ENCODE measurements at places on chromosomes 2 and 18.
A peak's percentile ranks its signal among the peaks of the same experiment; 100 is the strongest.

DNA sequence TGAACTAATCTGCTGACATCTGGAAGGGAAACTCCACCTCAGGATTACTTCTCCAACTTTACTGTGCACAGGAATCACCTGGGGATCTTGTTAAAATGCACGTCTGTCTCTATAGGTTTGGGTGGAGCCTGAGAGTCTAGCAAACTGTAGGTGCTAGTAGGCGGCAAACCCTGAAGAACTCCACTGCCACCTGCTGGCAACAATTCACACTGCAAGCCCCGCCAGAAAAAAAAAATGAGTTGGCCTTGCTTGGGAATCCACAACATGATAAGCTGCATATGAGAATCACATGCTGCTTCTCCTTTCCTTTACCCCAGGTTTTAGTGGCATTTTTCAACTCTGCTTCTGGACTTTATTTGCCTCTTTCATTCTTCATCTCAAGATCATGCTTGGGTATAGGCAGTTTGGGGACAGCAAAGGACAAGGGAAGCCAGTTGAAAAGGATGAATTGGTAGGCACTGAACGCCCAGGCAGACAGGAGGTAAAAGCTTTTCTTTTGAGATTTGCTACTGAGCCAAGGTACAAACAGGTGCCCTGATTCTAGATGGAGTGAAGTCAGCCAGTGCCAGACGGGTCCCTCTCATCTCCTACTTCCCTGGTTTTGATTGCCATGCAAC, 88.8 kb downstream of the VIT start:
- H3K4me1 ChIP-seq: peaks cover 3% of the 10 kb centered on the region
- no peaks in the 10 kb centered on the region for H3K36me3 ChIP-seq
- H3K27ac ChIP-seq: no peak overlapping the region
- peak; percentile 76 for DNase-seq

DNA sequence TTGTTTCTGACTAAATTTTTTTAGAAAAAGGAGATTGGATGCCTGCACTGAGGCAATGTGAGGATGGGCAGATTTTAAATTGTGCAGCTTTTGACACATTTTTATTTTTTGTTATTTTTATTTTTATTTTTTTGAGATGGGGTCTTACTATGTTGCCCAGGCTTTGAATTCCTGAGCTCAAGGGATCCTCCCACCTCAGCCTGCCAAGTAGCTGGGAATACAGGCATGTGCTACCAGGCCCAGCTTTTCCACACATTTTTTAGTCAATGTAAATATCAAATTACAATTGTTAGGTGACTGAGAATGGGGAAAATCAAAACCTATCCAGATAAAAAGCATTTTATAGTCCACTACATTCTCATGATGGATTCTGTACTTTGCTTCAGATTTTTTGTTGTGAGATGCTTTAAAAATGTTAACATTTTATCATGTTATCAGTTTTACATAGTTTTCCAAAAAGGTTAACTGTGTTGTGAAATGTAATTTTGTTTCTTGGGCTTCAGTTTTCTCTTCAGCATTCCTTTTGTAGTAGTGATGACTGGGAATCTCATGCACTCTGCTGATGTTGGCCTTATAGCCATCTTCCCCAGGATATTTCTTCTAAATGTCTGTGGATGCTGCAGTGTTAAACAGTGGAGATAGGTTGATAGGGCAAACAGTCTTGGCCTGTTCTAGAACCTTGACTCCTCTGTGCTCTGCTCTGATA, 41.4 kb downstream of the PKP4 start:
- no peaks in the 10 kb centered on the region for H3K27me3 ChIP-seq
- no peak overlapping the region for H3K27ac ChIP-seq
- H3K4me3 ChIP-seq: no peak overlapping the region

- DNase-seq: no peak
- H3K4me3 ChIP-seq: no peak overlapping the region
- H3K27me3 ChIP-seq: peaks cover 2% of the 10 kb centered on the region
- H3K27ac ChIP-seq: no peak overlapping the region
- H3K36me3 ChIP-seq: peaks cover 2% of the 10 kb centered on the region
Observed at GRCh38 chr2:232538671-232539070, 821 bp upstream of the CHRNG start.

GRCh38 chr18:37465958-37466357, 99.6 kb downstream of the CELF4 start:
- no peak overlapping the region for H3K4me3 ChIP-seq
- DNase-seq: no peak
- H3K27me3 ChIP-seq: peaks cover 2% of the 10 kb centered on the region

DNA sequence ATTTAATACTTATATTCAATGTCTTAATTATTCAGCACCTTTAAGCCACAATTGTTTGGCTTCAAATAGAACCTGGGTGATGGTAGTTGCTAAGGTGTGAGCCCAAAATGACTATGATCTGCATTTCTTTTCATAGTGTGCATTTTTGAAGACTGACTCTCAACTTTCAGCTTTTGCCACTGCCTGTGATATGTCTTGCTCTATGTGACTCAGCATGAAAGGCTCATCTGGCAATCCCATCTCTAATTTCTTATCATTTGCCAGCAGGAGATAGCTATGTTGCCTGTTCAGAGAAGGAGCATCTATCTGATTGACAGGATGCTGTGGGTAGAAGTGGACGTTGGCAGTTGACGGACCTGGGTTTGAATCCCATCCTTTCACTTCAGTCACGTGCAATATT, 34.5 kb upstream of the CCDC93 start:
- peaks cover 39% of the 10 kb centered on the region for H3K27me3 ChIP-seq
- no peak overlapping the region for H3K4me3 ChIP-seq
- H3K4me1 ChIP-seq: peaks cover 2% of the 10 kb centered on the region
- no peak overlapping the region for H3K27ac ChIP-seq
- no peaks in the 10 kb centered on the region for H3K36me3 ChIP-seq
- no peak for DNase-seq

GRCh38 chr18:48670751-48671560, 132.1 kb downstream of the CTIF start:
- H3K4me3 ChIP-seq: no peak overlapping the region
- H3K36me3 ChIP-seq: peaks cover 7% of the 10 kb centered on the region
- H3K27ac ChIP-seq: no peak overlapping the region
- no peak for DNase-seq

- DNase-seq: no peak
- no peak overlapping the region for H3K27ac ChIP-seq
- H3K4me1 ChIP-seq: peaks cover 52% of the 10 kb centered on the region
- H3K4me3 ChIP-seq: no peak overlapping the region
- H3K36me3 ChIP-seq: peaks cover 3% of the 10 kb centered on the region
Observed at GRCh38 chr2:181122601-181123000, 142.2 kb downstream of the UBE2E3 start.

GRCh38 chr2:151056870-151057269, 204.8 kb downstream of the RBM43 start:
- DNase-seq: no peak
- no peaks in the 10 kb centered on the region for H3K4me1 ChIP-seq
- H3K36me3 ChIP-seq: no peaks in the 10 kb centered on the region
- no peak overlapping the region for H3K27ac ChIP-seq
- H3K4me3 ChIP-seq: no peak overlapping the region

DNA sequence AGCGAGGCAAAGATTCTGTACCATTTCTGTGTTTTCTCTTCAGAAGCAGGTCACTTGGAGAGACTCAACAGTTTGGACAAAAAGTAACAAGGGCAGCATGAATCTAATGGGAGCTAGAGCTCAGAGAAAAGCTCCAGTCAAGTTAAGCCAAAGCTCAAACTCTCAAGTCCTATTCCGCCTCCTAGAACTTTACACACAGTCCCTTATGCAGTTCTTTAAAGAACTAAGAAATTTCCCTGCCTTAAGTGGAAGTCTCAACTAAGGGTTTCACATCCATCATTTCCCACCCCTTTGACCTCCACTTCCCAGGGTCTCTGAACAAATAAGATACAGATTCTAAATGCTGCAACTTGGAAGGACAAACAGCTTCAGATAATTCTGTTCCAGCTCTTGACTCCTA, 121.3 kb upstream of the RNU4ATAC start:
- H3K4me1 ChIP-seq: no peaks in the 10 kb centered on the region
- peaks cover 24% of the 10 kb centered on the region for H3K36me3 ChIP-seq
- no peaks in the 10 kb centered on the region for H3K27me3 ChIP-seq

DNA sequence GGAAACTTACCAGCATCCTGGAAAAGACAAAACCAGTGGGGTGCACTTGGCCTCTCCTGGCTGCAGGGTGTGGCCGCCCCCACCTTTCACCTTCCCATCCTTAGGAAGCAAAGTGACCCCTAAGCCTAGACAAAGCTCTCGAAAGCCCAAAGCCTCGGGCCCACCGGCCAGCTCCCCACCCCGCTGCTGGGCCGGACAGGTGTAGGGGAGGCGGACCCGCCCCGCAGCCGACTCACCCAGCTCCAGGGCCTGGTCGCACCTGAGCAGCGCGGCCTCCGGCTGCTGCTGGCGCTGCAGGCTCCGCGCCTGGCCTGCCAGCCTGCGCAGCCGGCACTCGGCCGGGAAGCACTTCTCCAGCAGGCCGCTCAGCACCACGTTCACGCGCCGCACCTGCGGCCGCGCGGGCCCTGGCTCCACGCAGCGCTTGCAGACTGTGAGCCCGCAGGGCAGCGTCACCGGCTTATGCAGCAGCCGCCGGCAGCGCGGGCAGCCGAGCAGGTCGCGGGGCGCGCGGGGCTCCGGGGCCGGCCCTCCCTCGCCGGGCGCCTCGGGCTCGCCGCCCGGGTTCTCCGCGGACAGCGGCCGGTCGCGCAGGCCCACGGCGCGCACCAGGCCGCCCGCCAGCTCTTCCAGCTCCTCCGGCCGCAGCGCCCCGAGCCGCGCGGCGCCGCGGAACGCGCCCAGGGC, 979 bp downstream of the LONRF2 start:
- peaks cover 3% of the 10 kb centered on the region for H3K36me3 ChIP-seq
- peaks cover 56% of the 10 kb centered on the region for H3K27me3 ChIP-seq
- H3K27ac ChIP-seq: no peak overlapping the region
- H3K4me1 ChIP-seq: no peaks in the 10 kb centered on the region
- DNase-seq: peak; percentile 45
- no peak overlapping the region for H3K4me3 ChIP-seq

- H3K27ac ChIP-seq: no peak overlapping the region
- H3K36me3 ChIP-seq: no peaks in the 10 kb centered on the region
- H3K27me3 ChIP-seq: peaks cover 5% of the 10 kb centered on the region
- no peak overlapping the region for H3K4me3 ChIP-seq
- H3K4me1 ChIP-seq: no peaks in the 10 kb centered on the region
Observed at GRCh38 chr2:232377319-232377718, 1.2 kb upstream of the ALPP start.

- no peaks in the 10 kb centered on the region for H3K36me3 ChIP-seq
- DNase-seq: no peak
- H3K4me1 ChIP-seq: no peaks in the 10 kb centered on the region
- H3K27me3 ChIP-seq: no peaks in the 10 kb centered on the region
- H3K27ac ChIP-seq: no peak overlapping the region
Observed at GRCh38 chr2:1665761-1666505, 78.4 kb downstream of the PXDN start.

DNA sequence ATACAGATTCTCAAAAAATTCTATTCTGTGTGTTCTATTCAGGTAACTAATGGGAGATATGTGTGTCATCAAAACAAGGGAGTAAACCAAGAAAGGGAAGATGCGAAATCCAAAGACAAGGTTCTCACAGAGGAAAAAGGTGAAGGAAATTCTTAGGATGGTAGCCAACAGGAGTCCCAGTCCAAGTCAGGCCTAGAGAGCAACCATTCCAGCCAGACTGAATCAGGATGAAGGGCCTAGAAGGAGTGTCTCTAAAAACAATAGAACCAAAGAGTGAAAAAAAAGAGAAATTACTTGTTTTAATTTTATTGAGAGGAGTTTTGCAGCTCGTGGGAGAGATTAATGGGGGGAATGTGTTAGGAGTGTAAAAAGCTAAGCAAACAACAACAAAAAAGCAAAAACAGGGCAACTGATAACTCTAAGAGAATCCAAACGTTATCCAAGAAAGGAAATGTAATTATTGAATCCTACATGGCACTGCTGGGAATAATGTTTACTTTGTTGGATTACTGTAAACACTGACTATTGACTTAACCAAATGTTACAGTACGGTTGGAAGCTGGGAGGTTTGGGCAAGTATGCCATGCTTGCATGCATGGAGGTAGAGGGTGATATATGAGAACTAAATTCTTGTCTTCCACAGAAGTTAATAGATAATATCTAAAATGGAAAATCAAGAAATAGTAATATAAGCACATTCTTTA, 12.3 kb downstream of the MAP3K20 start:
- no peak overlapping the region for H3K4me3 ChIP-seq
- H3K27me3 ChIP-seq: peaks cover 8% of the 10 kb centered on the region
- no peak overlapping the region for H3K27ac ChIP-seq
- H3K36me3 ChIP-seq: no peaks in the 10 kb centered on the region
- H3K4me1 ChIP-seq: no peaks in the 10 kb centered on the region
- DNase-seq: no peak

DNA sequence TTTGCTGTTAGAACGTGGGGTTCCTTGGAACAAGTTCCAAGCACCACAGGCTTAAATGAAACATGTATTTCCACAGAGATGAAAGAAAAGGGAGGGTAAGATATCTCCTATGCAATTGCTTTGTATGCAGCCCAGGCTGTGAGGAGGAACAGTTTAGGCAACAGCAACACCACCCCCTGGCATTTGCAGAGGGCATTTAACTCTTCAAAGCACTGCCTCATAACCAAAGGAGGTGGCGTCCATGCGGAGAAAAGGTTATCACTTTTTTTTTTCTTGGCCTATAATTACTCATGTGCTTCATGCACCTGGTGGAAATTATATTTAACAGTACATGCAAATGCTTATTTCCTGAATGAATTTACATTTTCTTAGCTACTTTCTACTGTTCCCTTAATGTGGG, 286.0 kb downstream of the LPIN1 start:
- no peak for DNase-seq
- H3K4me1 ChIP-seq: peaks cover 25% of the 10 kb centered on the region
- H3K27ac ChIP-seq: no peak overlapping the region
- no peaks in the 10 kb centered on the region for H3K36me3 ChIP-seq

DNA sequence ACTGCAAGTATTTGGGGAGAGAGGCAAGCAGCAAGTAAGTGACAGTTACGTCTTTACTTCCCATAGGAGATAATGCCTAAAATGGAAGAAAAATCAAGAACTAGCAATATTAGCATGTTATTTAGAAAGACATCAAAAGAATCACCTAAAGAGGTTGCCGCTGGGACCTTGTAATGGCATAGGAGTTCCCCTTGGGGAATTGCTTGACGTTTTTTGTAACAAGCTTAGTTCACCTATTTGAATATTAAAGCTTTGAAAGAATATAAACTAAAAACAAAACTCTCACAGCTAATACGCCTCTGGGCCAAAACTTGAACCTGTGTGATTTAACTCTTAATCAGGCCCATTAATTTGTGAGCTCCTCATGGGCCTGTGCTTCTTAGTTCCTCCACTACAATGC, 89.0 kb downstream of the AAK1 start:
- H3K36me3 ChIP-seq: peaks cover 36% of the 10 kb centered on the region
- no peaks in the 10 kb centered on the region for H3K27me3 ChIP-seq
- peaks cover 61% of the 10 kb centered on the region for H3K4me1 ChIP-seq

DNA sequence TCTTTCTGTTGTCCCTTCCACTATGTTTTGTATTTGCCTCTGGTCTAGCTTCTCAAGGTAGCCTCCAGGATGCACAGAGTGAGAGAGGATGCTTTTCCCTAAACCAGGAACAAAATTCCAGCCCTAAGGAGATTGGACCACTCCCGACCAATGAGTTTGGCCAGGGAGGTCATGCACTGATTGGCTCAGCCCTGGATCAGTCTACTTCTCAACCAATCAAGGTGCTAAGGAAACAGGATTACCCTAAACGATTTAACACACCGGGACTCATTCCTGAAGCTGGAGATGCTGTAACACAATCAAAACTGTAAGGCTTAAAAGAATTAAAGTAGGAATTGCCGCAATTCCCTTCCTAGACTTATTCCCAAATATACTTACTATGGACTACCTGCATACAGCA, 34.2 kb upstream of the NR4A2 start:
- H3K4me3 ChIP-seq: no peak overlapping the region
- no peaks in the 10 kb centered on the region for H3K4me1 ChIP-seq
- H3K36me3 ChIP-seq: peaks cover 4% of the 10 kb centered on the region

GRCh38 chr18:28150925-28151324, 26.0 kb downstream of the CDH2 start:
- H3K4me1 ChIP-seq: no peaks in the 10 kb centered on the region
- no peak overlapping the region for H3K27ac ChIP-seq
- H3K36me3 ChIP-seq: no peaks in the 10 kb centered on the region
- DNase-seq: no peak
- H3K27me3 ChIP-seq: no peaks in the 10 kb centered on the region
- no peak overlapping the region for H3K4me3 ChIP-seq
